ENCODE measurements at places on chromosomes 5 and 9.

GRCh38 chr9:130940693-130941576 is 1.9 kb upstream of the FIBCD1 start:
- peak; percentile 32 for DNase-seq

GRCh38 chr5:122499585-122499984 is 187.5 kb downstream of the SNCAIP start:
- DNase-seq: no peak

- no peak for DNase-seq
These were observed 103.2 kb downstream of the SNCAIP start for GRCh38 chr5:122415030-122415800.

- DNase-seq: peak; percentile 25
These were observed 70.6 kb downstream of the IQGAP2 start for GRCh38 chr5:76473661-76474060.

GRCh38 chr9:15361737-15362136 is 54.7 kb upstream of the TTC39B start:
- DNase-seq: no peak

DNA sequence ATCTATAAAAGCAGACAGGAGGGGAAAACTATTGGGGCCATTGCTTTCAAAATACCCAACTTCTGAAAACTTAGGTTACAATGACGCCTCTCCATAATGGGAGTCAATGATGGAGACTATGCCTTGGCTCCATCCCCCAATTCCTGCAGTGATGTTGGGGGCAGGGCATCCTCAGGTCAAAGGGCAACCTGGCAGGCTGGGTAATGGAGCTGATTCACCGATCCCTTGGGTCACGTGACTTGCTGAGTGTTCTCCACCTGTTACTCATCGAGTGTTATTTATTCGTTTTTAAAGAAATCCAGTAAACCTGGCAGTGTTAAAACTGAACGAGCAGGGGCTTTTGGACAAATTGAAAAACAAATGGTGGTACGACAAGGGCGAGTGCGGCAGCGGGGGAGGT is 244.4 kb downstream of the FAM114A2 start:
- no peak for DNase-seq

GRCh38 chr5:172171118-172171517 is 16.9 kb downstream of the STK10 start:
- DNase-seq: no peak

GRCh38 chr5:62093976-62094375 is 212.0 kb upstream of the KIF2A start:
- DNase-seq: no peak

DNA sequence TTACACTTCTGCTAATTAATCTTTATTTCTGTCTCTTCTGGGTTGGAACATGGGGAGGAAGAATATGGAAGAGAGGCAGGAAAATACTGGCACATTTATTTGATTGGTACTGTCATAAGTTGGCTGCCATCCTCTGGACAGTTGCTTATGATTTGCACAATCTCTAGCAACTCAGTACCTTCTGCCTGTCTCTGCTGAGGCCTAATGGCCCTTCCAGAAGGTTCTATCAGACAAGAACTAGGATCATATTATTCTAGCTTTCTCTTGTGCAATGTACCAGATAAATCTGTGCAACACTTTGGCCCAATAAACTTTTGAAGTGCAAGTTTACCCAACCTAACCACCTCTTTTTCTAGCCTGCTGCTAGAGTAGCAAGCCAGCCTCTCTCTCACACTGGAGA is 335.0 kb downstream of the ARRDC3 start:
- no peak for DNase-seq

DNA sequence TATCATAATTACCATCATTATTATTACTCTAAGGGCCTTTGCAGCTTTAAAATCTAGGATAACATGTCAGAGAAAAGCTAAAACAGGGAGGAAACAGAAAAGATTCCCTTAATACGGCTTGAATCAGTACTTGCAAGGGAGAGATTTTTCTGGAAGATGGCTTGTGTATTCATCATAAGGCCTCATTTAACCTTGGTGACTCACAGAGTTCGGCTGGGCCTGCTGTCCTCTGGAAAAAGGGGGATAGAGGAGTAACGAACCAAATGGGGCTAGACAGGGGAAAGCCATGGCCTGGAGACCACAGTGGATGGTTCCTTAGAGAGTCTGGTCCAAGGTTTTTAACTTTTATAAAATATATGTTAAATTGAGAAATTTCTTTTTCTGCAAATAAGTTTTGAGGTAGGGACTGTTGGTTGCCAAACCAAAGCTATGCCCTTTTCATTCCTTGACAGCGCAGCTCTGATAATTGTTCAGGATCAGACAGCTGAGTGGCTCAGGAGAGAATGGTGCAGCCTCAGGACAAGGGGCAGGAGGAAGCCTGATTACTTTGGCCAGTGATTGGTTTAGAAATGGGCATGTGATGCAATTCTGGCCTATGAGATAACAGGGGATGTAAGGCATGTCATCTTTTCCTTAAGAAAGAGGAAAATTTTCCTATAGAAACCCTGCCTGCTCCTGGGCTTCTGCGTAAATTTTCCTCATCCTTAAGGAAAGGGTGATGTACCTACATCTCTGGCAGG is 25.6 kb upstream of the GSN start:
- DNase-seq: no peak

- DNase-seq: no peak
These were observed 148.6 kb downstream of the CDH9 start for GRCh38 chr5:26889815-26890214.

- no peak for DNase-seq
These were observed 32.7 kb upstream of the ZCCHC9 start for GRCh38 chr5:81268521-81269196.

GRCh38 chr9:87567001-87567400 is 69.3 kb downstream of the DAPK1 start:
- no peak for DNase-seq

DNA sequence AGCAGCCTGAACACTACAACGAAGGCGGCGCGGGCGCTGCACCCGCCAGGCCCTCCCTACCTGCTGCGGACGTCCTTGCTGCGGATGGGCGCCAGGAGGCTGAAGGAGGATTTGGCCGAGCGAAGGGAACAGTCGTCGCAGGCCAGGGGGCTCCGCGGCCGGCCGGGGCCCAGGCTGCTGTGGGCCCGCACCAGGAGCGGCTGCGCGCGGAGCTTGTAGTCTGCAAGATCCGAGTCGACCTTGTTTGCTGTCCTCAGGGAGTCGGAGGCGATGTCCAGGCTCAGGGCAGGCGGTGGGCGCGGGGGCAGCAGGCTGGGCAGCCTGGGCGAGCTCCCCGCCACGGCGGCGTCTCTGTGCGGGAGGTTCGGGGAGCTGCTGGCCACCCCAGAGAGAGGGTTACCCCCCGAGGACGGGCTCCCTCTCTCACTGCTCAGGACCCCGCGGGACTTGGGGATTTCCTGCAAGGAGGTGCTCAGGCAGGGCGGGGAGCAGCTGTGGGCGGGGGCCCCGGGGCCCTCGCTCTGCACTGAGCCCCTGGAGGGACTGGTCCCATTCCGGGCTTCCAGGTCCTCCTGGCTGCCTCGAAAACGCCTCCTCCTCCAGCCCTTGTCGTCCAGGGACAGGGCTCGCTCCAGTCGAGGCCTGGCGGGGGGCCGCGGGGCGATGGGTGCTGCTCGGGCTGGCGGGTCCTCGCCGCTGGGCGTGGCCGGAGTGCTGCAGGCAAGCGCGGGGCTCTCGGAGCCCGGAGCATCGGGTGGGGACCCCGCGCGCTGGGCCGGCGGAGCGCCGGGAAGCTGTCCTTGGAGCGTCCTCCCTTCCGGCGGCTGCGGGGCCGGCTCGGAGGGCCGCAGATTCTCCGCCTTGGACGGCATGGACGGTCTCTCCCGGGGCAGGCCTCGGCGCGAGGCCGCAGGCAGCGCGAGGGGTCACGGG is 831 bp downstream of the INPP5E start:
- DNase-seq: peak; percentile 7

DNA sequence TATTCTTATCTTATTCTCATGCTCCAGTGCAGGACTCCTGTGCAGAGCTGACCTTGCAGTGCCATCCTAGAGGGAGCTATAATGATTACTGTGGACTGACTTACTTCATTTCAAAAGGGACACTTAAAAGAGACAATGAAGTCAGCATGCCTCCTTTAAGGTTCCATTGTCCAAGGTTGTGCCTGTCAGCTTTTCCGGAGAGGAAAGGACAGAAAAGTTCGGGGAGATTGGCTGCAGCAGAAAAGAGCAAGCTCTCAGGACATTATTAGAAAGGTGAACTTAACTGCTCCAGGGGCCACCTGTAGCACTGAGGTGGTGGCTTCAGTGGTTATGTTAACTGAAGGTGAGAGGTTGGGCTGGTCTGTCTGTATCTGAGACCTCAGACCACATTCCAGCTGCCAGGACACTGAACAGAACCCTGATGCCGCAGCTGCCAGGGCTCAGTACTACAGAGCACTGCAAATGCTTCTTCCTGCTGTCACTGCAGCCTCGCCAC is 112.9 kb downstream of the ST8SIA4 start:
- no peak for DNase-seq

DNA sequence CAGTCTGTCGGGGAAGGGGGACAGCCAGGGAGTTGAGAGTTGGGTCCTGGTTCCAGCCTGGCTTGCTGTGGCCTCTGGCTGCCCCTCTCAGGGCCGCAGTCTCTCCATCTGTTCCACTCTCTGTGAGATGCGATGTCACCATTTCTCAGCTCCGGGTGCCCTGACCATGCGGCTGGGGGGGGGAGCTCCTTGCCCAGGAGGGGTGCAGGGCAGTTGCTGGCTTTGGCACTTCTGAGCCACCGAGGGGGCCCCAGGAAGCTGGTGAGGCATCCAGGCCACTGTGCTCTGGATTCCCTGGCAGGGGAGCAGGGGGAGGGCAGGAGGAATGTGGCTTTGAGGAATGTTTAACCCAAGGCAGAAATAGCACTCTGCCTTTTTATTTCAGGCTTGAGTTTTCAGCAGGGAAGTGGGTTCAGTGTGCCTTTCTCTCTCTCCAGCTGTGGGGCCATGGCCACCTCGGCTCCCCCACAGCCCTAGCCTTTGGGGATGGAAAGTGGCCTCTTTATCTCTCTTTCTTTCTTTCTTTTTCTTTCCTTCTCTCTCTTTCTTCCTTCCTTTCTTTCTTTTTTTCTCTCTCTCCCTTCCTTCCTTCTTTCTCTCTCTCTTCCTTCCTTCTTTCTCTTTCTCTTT is 11.0 kb downstream of the NCS1 start:
- DNase-seq: no peak

DNA sequence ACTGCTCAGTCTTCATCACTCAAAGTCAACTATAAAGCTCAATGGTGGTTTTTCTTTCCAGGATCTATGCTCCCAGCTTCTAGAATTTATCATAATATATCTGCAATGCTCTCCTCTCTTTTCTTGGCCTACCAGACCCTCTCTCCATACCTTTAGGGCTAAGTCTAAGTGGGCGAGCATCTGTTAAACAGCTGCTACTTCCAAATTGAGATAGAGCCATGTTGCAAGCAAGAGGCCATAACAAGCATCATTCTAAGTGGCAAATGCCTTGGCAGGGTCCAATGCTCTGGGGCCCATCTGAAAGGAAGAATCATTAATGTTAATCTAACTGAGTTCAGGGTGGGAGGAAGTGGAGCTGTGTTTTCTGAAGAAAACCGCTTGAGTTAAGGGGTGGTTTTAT is 324.0 kb downstream of the TLR4 start:
- DNase-seq: no peak

DNA sequence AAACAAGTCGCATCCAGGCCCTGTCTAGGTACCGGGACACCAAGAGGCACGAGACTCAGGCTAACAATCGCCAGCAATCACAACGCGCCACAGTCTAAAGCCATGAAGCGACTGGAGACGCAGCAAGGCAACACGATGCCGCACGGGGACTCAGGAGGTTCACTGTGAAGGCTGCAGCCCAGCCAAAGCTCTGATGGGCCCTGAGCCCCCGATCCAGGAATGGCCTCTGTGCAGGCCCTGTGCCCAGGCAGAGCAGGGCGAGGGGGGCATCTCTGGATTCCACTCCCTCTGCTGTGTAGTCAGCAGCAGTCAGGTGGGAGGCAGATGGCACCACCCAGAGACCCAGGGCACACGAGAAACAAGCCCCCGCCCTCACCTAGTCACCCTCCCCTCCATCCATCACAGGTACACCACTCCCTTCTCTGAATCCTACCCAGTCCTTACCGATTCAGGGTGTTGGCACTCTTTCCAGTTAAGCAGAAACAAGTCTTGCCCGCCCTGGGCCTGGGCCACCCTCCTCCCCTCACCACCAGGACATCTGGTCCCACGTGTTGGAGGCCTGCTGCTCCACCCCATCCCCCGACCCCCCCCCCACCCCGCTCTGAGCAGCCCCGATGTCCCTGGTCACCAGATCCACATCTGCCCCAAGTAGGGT is 1.1 kb downstream of the RALGDS start:
- no peak for DNase-seq

DNA sequence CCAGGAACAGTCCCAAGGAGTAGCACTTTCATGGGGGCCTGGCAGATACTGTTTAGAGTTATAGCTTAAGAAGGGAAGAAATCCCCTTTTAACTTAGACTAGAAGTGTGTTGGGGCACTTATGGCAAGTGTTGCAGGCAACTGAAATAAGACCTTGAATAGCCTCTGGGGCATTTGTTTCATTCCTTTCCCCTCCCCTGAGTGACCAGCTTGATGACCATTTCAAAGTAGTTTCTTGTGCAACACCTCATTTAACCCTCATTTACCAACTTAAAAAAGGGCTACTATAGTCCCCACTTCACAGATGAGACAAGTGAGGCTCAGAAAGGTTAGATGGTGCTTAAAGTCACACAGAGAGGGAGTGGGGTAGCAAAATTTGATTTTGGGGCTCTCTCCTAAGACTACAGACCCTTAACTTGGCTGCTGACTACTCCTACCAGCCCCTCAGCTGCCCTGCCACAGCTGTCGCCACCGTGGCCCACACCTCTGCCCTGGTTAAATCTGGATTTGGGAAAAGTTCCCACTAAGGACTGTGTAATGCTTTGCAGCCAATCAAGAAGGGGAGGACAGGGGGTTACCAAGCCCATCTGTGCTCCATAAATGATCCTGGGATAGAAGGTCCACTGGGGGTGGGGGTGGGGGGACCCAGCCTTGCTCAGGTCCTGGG is 5.5 kb downstream of the PDLIM4 start:
- DNase-seq: no peak

GRCh38 chr9:126564716-126565115 is 49.0 kb upstream of the LMX1B start:
- no peak for DNase-seq

- DNase-seq: no peak
These were observed 27.1 kb upstream of the MYORG start for GRCh38 chr9:34403554-34404380.

GRCh38 chr5:84287951-84288350 is 96.7 kb downstream of the EDIL3 start:
- no peak for DNase-seq

DNA sequence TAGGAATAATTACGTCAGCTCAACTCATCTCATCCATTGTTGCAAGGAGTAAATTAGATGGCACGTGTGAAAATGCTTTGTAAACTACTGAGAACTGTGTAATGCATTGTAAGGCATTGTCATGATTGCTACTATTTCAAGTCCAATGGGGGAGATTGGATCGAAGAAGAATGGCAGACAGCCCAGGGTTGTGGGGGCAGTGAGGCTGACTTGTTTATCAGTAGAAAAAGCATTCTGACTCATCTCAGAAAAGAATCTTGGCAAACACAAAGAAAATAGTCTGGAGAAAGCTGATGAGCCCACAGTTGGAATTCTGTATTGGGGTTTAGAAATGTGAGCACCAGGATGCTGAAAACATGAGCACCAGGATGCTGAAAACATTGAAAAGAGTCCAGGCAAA is 28.0 kb upstream of the DAP start:
- DNase-seq: no peak
